ENCODE measurements at places on chromosomes 7 and 10.

- DNase-seq: no peak
These were observed 52.5 kb upstream of the WNT16 start for GRCh38 chr7:121276313-121276712.

DNA sequence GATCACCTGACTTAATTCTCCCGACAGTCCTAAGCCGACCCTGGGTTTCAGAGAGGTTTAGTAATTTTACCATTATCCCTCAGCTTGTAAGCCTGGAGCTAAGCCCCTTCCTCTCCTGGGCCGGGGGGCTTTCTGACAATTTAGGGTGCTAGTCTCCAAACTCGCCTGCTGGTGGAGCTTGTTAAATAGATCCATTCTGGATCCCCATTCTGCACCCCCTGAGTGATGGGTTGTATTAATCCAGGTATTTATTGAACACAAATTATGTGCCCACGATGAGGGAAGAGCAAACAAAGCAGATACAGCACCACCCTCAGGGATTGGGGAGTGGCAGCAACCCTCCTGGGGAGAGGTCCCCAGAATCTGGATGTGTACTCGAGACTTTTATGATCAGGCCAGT lies 1.3 kb upstream of the SLC29A3 start:
- DNase-seq: no peak

DNA sequence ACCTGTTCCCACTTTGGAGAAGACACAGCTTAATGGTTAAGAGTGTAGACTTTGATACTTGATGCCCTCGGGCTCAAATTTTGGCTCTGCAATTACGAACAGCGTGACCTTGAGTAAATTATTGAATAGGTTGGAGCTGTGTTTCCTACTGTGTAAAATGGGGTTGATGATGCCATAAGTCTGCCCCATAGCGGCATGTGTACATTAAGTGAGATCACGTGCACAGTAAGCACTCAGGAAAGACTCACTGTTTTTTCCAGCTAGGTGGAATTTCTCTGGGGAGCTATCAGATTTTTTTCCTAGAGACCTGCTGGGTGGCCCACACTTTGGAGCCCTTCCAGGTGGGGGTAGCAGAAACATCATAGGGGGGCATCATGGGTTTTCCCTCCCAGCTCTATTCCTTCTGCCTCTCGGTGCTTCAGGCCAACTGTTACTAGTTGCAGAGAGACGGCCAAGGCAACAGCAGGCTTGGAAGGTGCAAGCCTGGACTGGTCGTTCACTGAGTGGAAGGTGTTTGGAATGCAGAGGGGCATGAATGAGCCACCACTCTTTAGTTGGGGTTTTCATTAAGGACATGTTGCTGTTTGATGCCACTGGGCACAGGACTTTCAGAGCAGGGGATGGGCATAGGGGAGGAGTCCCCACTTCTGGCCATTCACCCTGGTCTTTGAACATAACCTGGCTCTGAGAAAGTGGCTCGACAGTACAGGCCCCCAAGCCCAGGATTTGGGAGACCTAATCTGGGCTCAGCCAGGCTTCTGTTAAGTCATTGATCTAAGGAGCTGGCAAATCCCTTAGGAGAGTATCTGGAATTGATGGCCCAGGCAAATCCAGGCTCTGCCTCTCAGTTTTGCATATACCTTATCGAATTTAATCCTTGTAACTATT lies 64.0 kb downstream of the SYPL1 start:
- DNase-seq: no peak

- DNase-seq: no peak
These were observed 9.5 kb downstream of the PLXDC2 start for GRCh38 chr10:19825700-19826099.

- no peak for DNase-seq
These were observed 34.2 kb downstream of the TACR2 start for GRCh38 chr10:69382382-69383117.

DNA sequence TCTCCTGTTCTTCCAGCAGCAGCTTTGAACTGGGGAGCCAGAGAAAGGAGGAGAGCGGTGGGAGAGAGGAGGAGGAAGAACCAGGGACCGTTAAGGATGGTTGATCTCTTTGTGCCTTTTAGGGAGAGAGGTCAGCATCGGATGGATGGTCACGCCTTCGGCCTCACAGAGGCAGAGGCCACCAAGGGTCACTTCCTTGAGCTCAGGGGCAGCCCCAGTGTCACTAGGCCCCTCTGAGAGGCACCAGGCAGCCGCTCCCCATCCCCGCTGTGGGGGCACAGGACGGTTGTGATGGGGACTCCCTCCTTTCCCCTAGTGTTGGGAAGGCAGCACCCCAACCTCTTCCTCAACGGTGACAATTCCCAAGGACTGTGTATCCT lies 121.4 kb downstream of the DNAJB6 start:
- DNase-seq: no peak

DNA sequence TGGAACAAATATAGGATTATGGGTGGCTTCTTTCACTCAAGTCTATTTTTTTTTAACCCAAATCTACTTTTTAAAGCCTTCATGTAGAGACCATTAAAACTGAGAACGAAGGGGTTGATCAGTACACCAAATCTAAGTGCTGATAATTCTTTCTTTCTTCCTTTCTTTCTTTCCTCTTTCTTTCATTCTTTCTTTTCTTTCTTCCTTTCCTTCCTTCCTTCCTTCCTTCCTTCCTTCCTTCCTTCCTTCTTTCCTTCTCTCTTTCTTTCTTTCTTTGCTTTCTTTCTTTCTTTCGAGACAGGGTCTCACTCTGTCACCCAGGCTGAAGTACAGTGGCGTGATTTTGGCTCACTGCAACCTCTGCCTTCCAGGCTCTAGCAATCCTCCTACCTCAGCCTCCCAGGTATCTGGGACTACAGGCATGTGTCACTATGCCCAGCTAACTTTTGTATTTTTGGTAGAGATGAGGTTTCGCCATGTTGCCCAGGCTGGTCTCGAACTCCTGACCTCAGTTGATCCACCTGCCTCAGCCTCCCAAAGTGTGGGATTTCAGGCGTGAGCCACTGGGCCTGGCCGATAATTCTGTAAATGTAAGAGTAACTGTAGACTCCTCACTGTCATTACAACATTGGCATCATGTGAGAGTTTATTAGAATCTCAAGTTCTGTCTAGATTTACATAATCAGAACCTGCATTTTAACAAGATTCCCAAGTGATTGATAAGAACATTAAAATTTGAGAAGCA lies 236.4 kb downstream of the TFEC start:
- DNase-seq: no peak

DNA sequence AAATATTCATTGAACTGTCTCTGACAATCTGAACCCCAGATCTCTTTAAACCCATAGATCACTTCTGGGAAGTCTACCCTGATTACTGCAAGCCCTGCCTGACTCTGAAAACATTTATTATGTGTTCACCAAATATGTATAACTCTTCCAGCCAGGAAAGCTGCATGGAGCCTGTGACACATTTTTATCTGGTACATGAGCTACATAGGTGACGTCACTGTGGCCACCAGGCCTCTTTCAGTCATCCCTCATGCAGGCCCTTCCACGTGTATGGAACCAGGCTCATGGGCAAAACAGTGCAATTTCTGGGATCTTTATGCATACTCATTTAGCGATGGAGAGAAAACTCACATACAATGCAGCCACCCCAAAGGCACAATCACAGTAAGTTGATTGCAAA lies 133.9 kb upstream of the NUPR2 start:
- DNase-seq: no peak

DNA sequence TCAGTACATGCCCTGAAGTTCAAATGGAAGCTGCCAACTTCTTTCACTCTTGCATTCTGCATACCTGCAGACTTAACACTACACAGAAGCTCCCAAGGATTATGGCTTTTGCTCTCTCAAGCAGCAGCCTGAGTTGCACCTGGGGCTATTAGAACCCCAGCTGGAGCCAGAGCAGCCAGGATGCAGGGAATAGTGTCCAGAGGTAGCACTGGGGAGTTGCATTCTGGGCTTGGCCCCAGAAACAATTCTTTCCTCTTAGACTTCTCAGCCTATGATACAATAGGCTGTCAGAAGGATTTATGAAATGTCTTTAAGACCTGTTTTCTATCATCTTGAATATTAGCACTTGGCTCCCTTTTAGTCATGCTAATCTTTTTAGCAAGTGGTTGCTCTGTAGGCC lies 886.7 kb upstream of the GHITM start:
- DNase-seq: no peak

DNA sequence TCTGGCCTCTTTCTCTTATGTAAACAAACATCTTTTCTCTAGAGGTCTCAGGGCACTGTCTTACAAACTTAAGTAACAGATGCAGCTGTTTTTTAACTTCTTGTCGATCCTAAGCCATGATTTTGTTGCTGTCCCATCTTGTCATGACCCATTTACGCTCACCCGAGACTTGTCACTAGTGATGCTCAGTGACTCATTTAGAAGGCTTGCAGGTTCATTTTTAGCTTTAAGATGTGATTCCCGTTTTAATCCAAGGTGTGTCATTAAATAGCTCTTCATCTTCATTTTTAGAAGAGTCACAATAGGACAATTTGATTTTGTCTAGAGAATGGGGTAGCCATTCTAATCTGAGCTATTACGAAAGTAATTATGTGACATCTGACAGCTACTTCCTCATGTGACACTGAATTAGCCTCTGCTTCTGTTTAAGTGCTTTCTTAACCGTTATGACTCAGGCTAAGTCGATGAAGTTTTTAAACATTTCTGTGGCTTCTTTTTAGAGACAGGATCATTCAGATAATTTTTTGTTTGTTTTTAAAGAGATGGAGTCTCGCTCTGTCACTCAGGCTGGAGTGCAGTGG lies 42.7 kb downstream of the SPDYE5 start:
- no peak for DNase-seq

DNA sequence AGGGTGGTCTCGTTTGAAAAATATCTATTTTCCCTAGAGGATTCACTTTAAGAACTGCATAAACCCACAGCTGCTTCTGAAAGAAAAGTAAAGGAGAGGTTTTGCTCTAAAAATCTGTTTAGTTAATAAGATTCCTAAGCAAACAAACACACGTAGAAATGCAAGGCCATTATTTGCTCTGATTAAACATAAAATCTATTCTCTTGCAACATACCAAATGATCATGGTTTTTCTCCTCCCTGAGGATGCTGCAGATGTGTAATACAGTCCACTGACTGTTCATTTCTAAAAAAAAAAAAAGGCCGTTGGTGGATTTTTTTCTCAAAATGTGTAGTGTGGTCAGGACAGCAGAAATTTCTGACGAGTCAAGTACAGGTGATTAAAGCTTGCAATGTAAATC lies 98.6 kb downstream of the BUB3 start:
- DNase-seq: no peak

GRCh38 chr10:82084904-82085303 lies 209.9 kb downstream of the NRG3 start:
- no peak for DNase-seq

- DNase-seq: no peak
These were observed 1372.7 kb downstream of the GATA3 start for GRCh38 chr10:9427209-9427608.

DNA sequence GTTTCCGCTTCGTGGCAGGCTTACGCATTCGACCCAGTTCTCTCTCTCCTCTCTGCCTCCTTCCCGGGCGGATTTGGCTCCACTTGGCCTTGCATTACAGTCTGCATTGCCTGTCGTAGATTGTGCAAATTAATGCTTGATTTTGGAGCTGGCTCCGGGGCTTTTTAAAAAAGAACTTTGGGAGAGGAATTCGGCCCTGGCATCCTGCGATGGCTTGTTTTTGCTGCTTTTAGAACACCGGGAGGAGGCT lies 767 bp downstream of the EIF4EBP2 start:
- DNase-seq: no peak

- DNase-seq: no peak
These were observed 866 bp downstream of the CNOT4 start for GRCh38 chr7:135508883-135509588.

GRCh38 chr10:90412582-90412981 lies 445.3 kb downstream of the HTR7 start:
- DNase-seq: no peak

- no peak for DNase-seq
These were observed 69.7 kb upstream of the BTBD16 start for GRCh38 chr10:122201401-122201800.

DNA sequence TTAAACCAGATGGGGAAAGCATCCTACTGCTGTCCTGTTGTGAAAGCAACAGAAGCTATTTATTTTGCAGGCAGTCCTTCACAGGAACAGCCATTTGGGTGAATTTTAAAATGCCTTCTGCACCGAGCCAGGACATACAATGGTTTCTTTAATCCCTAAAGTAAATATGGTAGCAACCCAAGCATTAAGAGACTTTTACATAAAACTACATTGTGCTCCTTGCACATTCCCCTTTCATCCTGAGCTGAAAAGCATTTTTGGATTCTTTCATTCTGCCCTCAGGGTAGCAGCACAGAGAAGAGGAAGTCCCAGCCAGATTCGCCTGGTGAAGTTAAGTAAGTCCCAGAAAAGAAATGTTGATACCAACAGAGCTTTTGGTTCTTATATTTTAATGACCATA lies 84.0 kb upstream of the FAM3C start:
- DNase-seq: no peak

DNA sequence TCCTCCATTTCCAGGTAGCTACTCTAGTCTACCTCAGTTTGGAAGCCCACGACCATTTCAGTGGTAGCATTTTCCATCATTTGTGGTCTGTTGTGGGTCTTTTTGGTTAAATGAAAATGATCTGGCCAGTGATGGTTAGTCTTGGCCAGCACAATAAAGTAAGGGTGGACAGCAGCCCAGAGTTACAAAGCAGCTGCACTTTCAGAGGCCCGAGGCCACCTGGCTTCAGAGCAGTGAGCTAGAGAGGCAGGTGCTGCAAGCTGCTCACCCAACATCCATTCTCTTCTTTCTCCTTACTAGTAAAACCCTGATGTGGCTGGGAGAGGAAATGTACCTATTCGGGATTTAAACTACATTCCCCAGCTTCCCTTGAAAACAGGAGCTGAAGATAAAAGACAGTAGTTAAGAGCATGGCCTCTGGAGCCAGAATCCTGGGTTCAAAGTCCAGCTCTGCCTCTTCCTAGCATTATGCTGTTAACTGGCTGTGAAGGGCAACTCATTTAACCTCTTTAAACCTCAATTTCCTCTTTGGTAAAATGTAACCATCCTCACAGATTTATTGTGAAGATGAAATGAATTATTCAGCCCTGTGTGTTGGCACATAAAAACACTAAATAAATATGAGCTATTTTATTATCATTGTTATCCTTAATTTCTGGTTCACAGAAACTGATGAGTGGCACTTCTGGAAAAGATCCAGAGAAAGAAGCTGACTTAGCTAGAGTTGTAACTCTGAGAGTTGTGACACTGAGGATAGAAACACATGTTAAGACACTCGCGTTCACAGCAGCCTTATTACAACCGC lies 517.4 kb downstream of the PARD3 start:
- DNase-seq: no peak

All from suprapubic skin (tissue), 4 donors.